Activated CD8-positive, alpha-beta memory T cell treated with anti-CD3 and anti-CD28 coated beads for 1 hour (primary cell): ENCODE measurements at places on chromosomes 11 and 22.

DNA sequence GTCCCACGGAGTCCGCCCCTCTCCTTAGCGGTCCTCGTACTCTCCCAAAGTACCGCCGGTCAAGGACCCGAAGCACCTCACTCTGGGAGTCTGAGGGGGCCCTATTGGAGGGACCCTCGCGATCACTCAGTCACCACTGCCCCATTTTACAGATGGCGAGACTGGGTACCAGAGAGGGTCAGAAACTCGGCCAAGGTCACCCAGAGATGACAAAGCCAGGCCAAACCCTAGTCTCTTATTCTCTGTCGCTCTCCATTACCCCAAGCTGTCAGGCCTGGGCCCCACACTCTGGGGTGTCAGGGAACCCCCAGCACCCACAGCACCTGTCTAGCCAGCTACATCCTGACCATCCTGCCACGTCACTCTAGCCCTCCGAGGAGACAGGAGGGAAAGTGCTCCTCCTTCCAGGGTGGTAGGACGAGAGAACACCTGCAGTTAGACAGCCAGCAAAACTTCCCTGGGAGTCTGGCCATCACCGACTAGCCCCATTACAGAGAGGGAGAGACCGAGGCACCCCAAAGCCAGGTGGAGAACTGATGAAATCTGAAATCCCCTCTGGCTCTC lies 1.4 kb upstream of the KCNJ4 start:
- DNase-seq = no peak

DNA sequence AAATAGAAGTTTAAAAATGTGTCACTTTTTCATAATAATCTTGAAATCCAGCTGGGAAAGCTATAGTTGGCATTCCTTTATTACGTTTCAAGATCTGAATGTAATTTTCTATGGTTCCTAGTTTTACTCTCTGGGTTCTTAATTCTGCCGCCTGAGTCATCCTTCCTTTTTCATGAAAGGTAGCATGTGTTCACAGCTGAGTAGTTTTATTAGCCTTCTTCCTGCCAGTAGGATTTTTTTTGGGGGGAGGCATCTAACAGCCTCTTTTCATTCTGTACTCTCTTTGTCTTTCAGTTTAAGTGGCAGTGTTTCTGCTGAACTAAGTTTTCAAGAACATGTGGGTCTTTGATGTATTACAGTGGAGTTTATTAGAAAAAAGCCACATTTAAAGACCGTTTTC lies 36.5 kb downstream of the OR2AG2 start:
- no peak for DNase-seq

- no peak for DNase-seq
Observed at GRCh38 chr22:50726643-50727340, 11.2 kb upstream of the ACR start.

- no peak for DNase-seq
Observed at GRCh38 chr11:77035580-77035979, 1.4 kb downstream of the B3GNT6 start.

DNA sequence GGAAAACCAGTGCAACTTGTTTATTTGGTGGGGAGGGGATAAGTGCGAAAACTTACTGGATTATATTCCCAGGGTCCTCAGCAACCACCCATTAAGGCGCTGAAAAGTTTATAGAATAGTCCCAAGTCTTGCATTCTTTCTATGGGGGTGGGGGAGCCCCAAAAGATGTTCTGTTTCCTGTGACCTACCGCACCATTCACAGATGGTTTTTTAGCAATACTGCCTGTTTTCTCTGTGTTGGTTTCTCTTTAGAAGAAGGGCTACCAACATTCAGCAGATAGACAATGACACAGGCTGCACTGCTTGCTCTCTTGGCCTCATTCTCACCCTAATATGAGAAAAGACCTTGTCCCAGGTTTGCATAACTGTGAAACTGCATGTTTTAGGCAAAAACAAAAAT lies 86.5 kb downstream of the FAM76B start:
- no peak for DNase-seq

- no peak for DNase-seq
Observed at GRCh38 chr22:46934746-46935491, 172.5 kb downstream of the TBC1D22A start.

GRCh38 chr22:16933291-16934282 lies 74.4 kb downstream of the GAB4 start:
- no peak for DNase-seq

DNA sequence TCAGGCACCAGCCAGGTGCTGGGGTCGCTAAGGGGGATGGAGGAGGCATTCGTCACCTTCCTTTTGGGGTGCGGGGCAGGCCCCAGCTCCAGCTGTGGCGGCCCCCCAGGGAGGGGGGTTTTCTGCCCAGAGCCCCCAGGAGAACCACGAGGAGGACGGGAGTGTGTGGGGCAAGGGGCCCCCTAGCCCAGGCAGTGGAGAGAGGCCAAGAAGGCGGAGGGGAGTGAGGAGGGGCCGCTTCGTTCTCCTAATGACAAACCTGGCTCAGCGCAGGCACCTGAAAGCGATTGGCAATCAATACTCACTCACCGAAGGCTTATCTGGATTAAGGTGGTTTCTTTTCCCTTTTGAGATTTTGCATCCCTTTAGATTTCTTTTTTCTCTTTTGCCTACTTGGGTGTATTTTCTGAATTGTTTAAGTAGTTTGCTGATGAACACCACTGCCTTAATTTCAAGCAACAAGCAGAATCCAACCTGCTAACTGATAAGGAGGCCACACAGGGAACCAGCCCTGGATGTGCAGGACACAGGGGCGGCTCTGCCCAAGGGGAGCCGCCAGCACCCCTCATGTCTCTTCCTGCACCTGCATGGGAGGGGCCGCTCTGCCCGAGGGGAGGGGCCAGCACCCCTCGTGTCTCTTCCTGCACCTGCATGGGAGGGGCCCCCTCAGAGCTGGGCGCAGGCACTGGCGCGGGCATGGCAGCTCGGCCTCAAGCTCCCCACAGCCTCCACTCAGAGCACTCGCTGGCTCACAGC lies 122.3 kb downstream of the BRD1 start:
- no peak for DNase-seq

GRCh38 chr11:10162222-10162621 lies 131.8 kb downstream of the SBF2 start:
- no peak for DNase-seq

DNA sequence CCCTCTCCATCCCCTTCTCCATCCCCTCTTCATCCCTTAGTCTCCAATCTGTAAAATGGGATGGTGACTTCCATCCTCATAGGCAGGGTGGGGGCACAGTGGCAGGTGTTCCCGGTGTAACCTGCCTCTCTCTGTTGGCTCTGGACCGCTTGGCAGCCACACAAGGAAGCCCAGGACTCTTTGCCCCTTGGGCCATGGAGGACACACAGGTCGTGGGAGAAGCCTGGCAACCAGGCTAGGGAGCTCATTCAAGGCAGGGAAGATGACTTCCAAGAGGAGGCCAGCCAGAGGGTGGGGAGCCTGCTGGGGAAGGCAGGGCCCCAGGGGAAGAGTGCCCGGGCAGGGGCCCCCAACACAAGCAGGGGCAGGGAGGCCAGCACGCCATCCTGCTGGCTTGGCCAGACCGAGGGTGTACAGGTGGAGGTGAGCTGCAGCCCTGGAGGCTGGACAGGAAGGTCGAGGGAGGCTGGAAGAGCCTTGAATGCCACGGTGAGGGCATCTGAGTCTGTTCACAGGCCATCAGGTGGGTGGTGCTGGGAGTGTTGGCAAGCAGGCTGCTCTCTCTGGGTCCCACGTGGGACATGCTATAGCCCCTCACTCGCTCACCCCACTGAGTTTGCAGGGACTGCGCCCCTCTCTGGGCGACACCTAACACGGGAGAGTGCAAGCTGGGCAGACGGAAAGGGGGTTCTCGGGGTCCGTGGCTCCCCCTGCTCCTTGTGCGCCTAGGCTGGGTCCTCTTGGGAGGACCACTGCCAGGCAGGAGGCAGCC lies 15.5 kb upstream of the CTSD start:
- no peak for DNase-seq

GRCh38 chr11:132318421-132319157 lies 948.2 kb downstream of the NTM start:
- no peak for DNase-seq

- DNase-seq = no peak
Observed at GRCh38 chr11:111526501-111526900, 11.9 kb downstream of the HOATZ start.

DNA sequence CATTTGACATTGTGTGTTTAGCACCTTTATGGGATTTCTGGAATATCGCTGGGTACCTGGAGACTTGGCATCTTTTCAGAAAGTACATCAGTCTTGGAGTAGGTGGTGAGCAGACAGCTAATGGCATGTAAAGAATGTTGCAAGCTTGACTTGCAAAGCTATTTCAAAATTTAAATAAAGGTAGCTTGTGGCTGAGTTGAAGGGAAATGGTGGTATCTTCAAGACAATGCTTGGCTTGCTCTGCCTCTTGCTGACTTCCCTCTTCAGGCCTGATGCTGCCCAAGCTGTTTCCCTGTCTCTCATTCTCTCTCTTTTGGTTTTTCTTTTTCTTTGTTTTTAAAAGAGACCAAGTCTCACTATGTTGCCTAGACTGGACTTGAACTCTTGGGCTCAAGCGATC lies 13.2 kb downstream of the ZNRF3 start:
- DNase-seq = no peak

DNA sequence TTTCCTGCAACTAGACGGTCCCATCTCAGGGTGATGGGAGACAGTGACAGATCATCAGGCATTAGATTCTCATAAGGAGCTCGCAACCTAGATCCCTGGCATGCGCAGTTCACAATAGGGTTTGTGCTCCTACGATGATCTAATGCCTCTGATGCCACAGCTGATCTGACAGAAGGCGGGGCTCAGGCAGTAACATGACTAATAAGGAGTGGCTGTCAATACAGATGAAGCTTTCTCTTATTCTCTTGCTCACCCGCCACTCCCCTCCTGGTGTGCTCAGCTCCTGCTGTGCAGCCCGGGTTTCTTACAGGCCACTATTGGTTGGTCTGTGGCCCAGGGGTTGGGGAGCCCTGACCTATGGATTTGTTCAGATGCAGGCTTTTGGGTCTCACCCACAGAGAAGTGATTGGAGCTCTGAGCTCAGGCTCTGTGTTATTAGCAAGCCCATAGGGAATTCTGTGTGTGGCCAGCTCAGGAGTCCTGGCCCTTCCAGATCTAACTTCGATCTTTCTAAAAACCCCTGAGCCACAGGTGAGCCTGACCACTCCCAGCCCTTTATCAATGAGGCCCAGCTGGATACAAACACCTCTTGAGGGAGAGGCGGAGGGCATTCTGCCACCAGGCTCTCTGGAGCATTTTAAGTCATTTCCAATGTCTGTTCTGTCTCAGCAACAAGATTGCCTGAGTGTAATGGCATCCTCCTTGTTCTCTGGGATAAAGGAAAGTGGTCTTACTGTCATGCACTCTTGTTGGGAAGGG lies 351.8 kb downstream of the BUD13 start:
- no peak for DNase-seq

DNA sequence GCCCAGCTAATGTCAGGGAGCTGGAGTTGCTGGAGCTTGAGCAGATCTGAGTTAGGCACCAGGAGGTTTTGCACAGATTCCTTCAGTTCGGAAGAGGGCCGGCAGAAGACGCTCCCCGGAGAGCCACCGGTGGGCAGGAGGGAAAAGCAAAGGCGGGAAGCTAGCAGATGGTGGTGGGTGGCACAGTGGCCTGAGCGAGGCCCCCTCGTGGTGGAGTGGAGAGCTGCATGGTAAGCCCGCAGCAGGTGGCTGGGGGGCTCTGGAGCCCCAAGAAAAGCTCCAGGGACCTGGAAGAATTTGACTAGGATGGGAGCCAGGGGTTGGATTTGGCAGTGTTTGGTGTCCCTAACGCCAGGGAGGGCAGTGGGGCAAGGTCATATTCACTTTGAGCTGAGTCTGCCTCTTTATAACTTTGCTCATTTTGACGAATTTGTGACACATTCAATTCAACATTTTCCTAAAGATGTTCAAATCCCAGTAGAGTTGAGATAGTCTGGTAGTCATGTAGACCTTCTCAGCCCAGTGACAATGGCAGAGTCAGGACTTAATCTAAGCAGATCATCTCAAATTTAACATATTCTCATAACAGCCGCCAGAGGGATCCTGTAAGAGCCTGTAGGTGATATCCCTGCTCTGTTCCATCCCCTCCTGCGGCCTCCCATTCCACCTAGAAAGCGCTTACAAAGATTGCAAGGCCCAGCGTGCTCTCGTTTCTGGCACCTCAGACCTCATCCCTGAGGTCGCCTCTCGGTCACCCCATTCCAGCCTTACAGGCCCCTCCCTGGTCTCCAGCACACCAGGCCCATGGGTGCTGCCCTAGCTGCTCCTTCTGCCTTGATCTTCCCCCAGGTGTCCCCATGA lies 57.9 kb downstream of the TRIM29 start:
- no peak for DNase-seq

DNA sequence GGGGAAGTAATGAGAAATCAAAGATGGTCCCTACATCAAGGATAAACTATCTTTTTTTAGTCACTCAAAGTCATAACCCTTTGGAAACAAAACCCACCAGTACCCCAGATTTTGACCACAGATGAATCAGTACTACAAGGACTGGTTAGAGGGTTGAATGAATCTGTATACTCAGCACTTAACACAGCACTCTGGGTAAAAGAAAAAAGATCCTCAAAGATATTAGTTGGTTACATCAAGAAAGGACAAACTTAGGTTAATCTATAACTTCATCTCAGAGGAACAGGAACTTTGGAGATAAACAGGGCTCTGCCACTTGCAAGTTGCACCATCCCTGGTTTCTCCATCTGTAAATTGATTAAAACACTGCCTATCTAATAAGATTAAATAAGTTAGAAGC lies 18.8 kb downstream of the SC5D start:
- no peak for DNase-seq

GRCh38 chr11:58471892-58472291 lies 29.9 kb upstream of the OR5B12 start:
- DNase-seq = no peak

GRCh38 chr22:37752189-37753087 lies 55.3 kb upstream of the GCAT start:
- DNase-seq = no peak

GRCh38 chr11:69497221-69497787 lies 15.8 kb downstream of the LINC01488 start:
- no peak for DNase-seq

GRCh38 chr11:86511086-86511551 lies 136.4 kb downstream of the CCDC81 start:
- no peak for DNase-seq

DNA sequence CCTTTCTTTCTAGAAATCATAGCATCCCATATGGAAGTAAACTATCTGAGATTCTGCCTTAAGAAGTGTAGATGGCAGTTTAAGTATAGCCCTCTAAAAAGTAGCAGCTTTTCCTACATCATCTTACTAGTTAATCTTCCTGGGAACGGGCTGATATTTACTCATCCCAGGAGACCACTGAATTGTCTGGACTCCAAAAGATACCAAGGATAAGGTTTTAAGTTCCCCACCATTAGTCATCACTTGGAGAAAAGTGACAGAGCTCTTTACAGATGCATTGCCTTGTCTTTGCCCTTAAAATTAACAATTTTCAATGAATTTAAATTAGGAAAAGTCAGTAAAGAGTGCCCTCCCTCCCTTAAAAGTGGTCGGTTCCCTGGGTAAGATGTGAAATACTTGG lies 129.5 kb downstream of the MAML2 start:
- DNase-seq = no peak

GRCh38 chr11:20249378-20249777 lies 89.1 kb upstream of the DBX1 start:
- DNase-seq = no peak

- DNase-seq = no peak
Observed at GRCh38 chr11:64165481-64165841, 452 bp downstream of the MACROD1 start.

- no peak for DNase-seq
Observed at GRCh38 chr22:23269441-23270211, 89.3 kb downstream of the BCR start.

- DNase-seq = no peak
Observed at GRCh38 chr11:34632105-34632791, 11.4 kb downstream of the EHF start.
